Fibroblast of skin of back (primary cell): ENCODE measurements at places on chromosomes 2 and 18.

GRCh38 chr2:126884861-126885750 lies 13.6 kb upstream of the TEX51 start:
- DNase-seq = no peak

GRCh38 chr2:205744074-205744591 lies 61.8 kb downstream of the NRP2 start:
- peak; percentile 33 for DNase-seq

GRCh38 chr2:173311844-173312606 lies 42.6 kb upstream of the CDCA7 start:
- DNase-seq = no peak

DNA sequence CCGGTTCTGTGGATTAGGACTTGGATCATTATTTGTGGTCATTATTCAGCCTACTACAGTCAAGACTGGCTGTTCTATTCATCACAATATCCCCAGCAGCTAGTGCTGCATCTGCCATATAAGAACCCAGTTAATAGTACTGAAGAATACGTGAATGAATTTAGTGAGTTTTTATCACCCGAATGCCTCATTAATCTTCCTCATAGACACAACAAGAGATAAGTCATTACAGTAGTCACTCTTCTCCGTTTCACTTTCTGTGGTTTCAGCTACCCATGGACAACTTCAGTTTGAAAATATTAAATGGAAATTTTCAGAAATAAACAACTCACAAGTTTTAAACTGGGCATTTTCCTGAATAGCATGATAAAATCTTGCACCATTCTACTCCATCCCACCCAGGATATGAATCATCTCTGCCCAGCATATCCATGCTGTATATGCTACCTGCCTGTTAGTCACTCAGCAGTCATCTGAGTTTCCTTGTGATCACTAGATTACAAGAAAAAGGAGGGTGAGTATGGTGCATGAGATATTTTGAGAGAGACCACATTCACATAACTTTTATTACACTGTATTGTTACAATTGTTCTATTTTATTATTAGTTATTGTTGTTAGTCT lies 363.7 kb upstream of the CHAC2 start:
- DNase-seq = peak; percentile 69

DNA sequence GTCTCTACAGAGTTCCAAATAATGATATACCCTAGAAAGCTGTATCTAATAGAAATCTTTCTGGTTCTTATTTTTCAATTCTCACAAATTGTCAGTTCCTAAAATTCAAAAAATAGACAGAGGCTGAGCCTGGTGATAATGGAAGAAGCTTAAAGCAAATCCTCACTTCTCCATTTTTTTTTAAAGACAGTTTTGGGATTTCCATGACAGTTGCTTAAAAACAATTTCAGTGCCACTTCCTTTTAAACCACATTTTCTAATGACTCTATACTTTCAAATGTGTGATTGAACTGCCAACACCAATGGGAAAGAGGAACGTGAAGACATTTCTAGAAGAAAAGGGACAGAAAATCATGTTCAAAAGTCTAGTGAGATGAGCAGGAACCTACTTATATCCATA lies 4.0 kb downstream of the GKN2 start:
- DNase-seq = no peak

- DNase-seq = no peak
Observed at GRCh38 chr2:207801259-207801658, 31.6 kb upstream of the FZD5 start.

DNA sequence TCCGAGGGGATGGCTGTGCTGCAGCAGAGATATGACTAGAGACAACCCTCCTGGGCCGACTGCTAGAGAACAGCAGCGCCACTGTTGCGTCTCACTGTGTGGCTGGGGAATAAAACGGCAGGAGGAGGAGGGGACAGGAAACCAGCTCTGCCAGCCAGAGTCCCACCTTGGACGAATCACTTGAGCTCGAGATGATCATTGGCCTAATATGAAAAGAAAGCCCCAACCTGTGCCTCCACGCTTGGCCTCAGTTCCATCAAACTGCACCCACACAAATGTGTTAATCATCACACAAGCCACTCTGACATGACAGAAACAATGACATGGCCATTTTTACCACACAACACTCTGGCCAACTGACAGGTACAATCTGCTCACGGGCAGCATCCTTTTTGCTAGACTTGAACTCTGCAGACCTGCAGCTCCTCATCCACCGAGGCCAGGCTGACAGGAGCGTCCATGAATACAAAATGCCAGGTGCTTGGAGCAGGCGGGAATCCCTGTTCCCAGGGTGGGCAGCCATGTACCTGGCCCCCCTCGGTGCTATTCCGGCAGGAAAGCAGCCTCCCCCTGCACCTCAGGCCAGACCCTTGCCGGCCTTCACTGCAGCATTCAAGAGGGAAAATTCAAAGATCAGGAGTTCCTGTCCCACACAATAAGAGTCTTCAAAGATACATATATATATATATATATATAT lies 52.3 kb downstream of the PARD6G start:
- no peak for DNase-seq

DNA sequence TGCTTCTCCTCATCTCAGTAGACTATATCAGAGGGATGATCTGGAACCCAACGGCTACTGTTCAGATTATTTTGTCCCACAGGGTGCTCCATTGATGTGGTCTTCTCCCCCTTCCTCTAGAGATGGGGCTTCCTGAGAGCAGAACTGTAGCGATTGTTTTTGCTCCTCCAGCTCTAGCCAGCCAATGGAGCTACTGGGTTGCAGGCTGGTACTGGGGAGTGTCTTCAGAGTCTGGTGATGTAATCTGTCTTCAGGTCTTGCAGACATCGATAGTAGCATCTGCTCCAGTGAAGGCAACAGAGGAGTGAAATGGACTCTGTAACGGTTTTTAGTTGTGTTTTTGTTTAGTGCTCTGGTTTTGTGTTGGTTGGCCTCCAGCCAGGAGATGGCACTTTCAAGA lies 621.9 kb downstream of the RNF144A start:
- DNase-seq = peak; percentile 7

- DNase-seq = no peak
Observed at GRCh38 chr2:184834699-184835397, 236.5 kb downstream of the ZNF804A start.

DNA sequence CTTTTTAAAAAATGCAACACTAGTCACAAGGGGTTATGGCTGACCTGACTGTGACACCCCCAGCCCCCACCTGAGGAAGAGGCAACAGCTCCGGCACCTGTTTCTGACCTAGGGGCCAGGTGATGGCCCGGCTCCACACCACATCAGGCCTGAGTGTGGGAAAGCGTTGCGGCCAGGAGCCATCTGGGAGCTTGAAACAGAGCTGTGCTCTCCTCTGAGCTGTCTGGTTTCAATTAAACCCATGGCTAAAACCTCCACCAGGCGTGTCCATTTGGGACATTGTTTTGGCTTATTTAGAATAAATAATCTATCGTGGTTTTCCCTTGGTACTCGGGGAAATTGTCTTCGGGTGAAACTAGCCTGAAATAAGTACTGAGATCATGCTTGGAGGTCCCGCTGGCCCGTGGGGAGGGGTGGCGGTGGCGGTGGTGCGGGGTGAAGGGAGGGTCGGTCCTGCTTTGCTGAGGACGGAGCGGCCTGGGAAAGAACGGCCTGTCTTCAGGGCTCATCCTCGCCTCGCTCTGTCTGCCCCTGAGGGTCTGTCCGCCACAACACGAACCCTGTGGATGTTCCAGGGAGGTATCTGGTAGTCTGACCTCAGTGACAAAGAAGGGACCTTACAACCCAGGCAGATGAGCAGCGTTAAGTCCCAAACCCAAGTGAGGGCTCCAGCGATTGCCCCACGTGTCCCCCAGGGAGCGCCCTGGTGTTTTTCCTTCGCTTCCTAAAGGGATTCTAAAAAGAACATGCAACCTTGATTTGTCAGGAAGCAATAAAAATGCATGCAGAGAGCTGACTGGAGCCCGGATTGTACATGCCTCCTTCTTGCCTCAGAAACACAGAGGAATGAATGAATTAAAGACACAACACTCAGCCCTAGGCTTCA lies 58.7 kb downstream of the IL1RL2 start:
- peak; percentile 55 for DNase-seq

DNA sequence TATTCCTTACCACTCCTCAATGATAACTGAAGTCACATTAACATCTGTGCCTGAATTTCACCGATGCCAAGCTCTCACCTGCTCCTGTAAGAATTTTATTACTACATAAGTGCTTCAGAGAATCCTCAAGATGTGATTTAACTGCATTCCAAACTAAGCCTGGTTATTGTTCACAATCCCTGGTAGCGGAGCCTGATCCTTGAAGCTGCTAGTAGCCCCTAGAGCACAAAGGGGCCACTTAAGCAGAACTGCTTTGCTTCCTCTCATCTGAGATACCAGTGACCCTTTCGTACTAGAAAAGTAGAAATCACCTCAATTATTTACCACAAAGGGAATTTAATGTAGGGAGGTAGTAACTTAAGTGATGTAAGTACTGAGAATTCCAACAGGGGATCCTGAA lies 529.6 kb downstream of the CPS1 start:
- DNase-seq = no peak

- no peak for DNase-seq
Observed at GRCh38 chr2:169572189-169572588, 1.5 kb downstream of the FASTKD1 start.

- peak; percentile 91 for DNase-seq
Observed at GRCh38 chr2:171712051-171712450, 24.8 kb downstream of the DYNC1I2 start.

- DNase-seq = no peak
Observed at GRCh38 chr2:101766337-101766736, 68.8 kb downstream of the MAP4K4 start.

GRCh38 chr2:27772804-27773203 lies 1.3 kb downstream of the MRPL33 start:
- DNase-seq = no peak

DNA sequence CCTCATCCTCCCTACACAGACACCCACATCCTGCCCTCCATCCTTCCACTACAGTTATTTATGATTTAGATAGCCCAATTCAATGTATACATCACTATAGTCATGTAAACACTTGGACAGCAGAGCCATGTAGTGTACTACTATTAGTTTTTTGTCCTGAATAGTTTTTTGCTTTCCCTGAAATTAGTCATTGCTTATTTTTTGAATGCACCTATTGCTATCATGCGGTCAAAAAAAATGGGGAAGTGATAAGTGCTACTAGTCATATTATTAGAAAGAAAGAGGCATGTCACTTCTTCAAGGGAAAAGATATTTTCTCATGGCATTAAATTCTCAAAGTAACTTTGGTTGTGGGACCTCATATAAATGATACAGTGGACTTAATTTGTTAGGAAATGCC lies 6.8 kb upstream of the GREB1 start:
- no peak for DNase-seq

GRCh38 chr2:169818241-169818640 lies 6.5 kb downstream of the METTL5 start:
- DNase-seq = no peak

GRCh38 chr2:208265371-208265800 lies 669 bp upstream of the PIKFYVE start:
- DNase-seq = peak; percentile 51

DNA sequence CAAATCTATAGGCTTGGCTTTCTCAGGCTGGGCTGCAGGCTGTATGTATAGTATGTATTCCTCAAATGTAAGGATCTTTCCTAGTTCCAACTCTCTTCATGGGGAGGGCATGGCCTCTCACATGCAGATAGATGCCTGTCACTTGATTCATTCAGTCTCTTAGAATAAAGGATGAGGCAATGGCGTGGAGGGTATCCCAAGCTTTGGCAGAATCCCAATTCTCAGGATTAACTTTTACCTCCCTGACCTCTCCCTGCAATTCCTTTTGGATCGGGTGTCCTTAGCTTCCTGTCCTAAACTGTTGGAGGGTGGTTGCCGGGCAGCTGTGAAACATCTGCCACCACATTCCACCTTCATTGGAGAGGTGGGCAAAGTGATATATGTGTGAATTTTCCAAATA lies 80.3 kb downstream of the INSIG2 start:
- DNase-seq = peak; percentile 35

DNA sequence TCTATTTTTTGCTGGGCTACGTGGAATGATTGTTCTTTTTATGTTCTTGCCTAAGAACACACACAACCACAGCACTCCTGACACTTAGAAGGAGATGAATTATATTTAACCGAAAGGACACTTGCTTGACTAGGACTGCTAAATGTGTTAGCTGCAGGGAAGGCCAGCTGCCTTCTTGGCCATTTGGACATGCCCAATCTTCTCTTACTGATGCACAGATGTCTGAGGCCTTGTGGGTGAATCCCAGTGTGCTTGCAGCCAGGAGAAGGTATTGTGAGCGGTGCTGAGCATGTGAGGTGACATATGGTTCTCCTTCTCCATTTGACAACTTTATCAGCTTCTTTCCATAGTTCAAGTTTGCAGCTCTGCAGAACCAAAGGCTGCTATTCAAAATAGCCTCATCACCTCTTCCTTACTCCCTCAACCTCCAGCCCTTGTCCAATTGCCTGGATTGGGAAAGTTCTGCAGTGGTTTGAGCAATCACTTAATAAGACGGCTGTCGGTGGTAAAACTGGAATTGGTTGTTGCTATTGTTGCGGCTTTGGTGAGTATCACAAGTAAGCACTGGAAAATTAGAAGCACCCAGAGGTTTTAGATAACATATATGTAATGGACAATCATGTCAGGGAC lies 1113.3 kb downstream of the TSN start:
- no peak for DNase-seq

GRCh38 chr18:22385718-22386117 lies 32.0 kb downstream of the CTAGE1 start:
- DNase-seq = peak; percentile 95

DNA sequence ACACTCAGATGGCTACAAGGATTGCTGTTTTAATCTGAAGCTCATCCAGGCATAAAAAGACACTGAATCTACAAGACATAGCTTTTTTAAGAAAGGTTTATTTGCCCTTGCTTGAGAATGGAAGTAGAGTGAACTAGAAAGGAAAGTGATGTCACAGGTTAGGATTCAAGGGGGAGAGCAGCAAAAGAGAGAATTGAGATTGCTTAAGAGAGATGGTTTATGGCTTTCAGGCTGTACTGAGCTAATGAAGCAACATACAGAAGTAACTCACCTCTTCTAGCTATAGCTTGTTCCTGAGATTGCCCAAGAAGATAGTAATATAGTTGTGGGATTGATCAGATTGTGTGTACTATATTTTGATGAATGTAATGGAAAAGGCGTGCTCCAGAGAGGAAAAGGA lies 26.1 kb upstream of the ACVR2A start:
- no peak for DNase-seq

- no peak for DNase-seq
Observed at GRCh38 chr18:40608226-40608625, 1346.8 kb upstream of the PIK3C3 start.

- DNase-seq = no peak
Observed at GRCh38 chr2:174492963-174493431, 6.2 kb upstream of the GPR155 start.

DNA sequence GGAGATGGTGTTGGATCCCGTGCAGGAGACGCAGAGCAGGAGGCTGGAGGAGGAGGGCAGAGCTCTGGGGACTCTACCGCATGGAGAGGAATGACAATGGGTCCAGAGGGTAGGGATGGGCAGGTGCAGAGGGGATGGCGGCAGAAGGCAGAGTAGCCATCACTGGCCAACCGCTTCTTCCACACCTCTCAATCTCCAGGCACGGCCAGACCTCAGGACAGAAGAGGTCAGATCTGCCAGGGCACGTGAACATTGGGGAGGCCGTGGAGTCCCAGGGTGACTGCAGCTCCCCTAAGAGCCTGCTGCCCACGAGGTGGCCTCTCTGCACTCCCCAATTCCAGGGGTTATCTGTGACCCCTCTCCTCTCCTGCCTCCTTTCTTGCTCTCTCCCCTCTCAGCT lies 162.7 kb upstream of the HDAC4 start:
- DNase-seq = no peak
